ENCODE measurements at places on chromosomes 13 and 19.

GRCh38 chr19:11247391-11247790, 8.0 kb downstream of the ANGPTL8 start:
- no peak for DNase-seq

DNA sequence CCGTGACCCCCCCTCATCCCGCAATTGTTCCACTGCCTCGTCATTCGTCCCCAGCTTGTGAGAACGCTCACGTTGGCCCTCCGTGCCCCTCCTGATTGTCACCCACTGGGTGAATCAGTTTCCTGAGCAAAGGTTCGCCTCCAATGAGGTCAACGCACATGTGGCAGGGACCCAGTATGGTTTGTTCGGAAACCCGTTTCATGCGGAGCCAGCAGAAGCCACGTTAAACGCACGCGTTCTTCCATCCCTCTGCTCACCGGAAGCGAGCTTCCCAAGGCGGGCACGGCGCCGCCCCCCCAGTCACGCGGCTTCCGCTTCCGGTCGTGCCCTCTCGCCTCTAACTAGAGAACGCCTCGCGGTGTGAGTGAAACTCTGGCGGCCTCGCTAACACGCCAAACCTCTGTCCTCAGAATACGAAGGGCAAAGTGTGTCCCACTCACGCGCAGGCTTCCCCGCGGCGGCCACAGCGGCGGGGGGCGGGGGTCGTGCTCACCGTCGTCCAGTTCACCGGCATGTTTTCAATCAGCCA, 18.0 kb upstream of the CFAP97D2 start:
- no peak for DNase-seq

DNA sequence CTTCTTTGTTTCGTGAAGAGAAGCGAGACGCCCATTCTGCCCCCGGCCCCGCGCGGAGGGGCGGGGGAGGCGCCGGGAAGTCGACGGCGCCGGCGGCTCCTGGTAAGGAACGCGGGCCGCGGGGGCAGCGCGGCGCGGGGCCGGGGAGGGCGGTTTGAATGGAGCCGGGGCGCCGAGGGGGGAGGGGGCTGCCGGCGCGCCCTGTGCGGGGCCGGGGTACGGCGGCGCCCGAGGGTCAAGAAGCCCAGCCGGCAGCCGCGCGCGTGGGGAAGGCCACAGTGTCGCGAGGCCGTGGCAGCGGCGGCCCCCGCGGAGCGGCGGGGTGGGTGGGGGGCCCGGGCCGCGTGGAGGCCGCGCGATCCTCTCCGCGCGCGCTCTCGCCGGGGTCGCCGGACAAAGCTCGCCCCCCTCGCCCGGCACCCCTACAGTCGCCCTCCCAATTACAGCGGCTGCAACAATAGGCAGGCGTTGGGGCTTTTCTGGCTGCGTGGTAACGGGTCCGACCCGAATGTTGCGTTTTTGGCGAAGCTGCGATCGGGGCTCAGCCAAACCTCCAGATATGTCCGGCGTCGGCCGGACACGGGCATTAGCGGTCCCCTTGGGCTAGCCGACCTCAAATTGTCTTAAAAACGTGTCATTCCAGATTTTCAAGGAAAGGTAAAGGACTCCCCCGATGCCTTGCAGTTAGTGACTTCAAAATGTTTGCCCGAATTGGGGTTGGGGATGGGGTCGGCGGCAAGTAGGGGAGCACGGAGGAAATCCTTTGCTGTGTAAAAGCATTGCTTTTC, 437 bp downstream of the SMARCA4 start:
- DNase-seq = no peak

DNA sequence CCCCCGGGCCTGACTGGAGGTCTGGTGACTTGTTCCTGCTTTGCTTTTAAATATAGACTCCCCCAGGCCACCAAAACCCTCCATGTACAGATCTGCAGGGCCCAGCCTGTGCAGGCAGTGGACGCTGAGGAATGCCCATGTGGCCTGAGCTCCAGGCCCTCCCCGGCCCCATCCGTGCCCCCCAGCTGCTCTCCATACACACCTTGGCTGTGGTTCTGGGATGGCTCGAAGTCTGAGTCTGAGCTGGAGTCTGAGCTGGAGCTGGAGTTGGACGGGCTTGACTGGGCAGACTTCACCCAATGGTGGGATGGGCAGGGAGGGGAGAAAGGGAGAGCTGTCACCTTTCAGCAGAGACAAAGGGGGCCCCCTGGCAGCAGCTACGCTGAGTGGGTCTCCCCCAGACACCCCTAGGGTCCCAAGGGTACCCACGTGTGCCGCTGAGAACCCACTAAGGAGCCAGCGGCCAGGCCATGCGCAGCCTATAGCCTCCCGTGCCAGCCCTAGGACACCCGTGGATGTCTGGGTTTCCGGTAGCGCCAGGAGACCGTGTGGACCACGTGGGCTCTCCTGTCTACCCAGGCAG, 61.9 kb downstream of the MLLT1 start:
- no peak for DNase-seq

DNA sequence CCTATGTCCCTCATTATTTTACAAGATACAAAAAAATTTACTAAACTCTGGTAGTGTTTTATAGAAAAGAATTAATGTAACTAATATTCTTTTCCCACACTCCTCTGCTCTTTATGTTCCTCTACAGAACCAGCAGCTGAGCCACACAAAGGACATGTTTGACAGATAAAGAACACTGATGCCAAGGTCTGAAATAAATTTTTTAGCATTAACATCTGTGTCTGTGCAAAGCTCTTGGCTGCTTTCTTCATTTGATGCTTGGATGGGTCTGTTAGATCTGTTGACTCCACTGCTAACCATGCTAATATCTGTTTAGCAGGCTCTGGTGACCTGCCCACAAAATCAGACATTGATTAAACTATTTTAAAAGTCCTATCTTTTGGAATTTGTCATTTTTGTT, 2363.8 kb downstream of the PCDH9 start:
- DNase-seq = no peak

DNA sequence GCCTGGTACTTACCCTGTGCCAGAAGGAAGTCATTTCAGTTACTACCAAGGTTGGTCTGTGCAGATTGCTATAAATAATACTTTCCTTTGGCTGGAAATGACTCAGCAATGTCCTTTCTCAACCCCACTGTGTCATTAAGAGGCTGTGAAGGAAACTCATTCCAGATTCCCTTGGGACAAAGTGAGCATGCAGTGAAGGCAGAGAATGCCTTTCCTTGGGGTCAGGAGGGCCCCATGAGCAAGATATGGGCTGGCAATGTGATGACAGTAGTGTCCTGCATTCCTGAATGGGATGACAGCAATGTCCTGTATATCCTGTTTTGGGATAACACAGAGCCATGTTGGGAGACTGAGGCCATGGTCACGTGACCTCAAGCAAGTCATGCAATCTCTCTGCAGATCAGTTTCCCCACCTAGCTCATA, 213.1 kb upstream of the TMTC4 start:
- no peak for DNase-seq

DNA sequence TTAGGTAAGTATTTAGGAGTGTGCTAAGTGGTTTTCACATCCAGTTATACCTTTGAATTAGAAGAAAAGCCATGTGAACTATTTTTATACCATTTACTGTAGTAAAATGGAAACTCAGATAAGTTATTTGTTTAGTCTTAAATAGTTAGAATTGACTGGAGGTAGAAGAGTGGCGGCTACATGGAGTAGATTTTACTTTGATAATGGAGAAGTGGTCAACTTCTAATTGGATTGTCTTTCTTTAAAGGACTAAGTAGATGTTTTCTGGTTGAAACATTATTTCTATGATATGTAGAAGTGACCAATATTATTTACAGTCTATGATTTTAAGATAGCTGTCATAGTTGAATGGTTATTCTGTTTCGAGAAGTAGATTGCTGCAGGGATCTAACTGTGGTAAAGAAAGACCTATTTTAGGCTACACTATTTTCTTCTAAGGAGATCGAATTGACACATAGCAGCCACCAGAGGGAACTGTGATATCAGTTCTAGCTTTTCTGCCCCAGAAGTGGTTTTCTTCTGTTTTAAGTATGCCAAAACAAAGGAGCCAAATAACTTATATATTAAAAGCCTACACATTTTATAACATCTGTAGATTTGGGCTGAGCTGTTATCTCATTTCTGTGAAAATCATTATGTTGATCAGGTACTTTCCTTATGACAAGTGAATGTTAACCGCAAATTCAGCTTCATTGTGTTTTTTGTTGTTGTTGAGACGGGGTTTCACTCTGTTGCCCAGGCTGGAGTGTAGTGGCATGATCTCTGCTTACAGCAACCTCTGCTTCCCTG, 26.1 kb downstream of the ZMYM2 start:
- peak; percentile 2 for DNase-seq

GRCh38 chr19:52188822-52189734, 774 bp upstream of the PPP2R1A start:
- DNase-seq = no peak

DNA sequence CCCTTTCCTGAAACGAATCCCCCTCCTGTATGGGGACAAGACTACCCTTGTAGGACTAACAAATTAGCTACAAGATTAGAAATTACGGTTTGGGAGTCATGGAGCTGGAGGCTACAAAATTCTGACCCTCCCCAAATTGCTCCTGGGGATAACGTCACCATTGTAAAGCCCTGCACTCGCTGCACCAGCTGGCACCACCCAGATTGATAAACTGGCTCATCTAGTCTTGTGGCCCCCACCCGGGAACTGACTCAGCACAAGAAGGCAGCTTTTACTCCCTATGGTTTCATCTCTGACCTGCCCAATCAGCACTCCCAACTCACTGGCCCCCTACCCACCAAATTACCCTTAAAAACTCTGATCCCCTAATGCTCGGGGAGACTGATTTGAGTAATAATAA, 150.6 kb upstream of the TSC22D1 start:
- DNase-seq = no peak

DNA sequence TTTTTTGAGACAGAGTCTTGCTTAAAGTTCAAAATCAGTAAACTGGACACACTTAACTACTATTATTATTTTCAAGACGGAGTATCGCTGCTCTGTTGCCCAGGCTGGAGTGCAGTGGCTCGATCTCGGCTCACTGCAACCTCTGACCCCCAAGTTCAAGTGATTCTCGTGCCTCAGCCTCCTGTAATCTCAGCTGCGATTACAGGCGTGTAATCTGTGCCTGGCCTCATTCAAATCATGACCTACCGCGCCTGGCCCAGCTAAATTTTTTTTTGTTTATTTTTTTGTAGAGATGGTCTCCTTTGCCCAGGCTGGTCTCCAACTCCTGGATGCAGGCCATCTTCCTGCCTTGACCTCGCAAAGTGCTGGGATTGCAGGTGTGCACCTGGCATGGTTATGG, 23.0 kb downstream of the ZNF101 start:
- no peak for DNase-seq

DNA sequence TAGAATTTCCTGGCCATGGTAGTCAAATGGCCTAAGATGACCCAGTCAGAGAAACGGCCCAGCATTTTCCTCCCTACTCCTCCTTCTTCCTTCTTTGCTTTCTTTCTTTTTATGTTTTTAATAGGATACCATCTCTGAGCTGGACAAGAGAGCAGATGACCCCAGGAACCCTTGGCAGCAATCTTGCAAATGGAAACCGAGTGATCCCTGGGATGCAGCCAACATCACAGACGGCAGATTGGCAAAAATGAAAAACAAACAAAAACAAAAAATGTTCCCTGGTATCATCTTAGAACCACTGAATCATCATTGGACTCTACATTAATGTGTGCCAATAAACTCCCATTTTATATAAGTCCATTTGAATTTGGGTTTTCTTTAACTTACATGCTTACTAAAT, 424.4 kb downstream of the FGF14 start:
- DNase-seq = no peak

DNA sequence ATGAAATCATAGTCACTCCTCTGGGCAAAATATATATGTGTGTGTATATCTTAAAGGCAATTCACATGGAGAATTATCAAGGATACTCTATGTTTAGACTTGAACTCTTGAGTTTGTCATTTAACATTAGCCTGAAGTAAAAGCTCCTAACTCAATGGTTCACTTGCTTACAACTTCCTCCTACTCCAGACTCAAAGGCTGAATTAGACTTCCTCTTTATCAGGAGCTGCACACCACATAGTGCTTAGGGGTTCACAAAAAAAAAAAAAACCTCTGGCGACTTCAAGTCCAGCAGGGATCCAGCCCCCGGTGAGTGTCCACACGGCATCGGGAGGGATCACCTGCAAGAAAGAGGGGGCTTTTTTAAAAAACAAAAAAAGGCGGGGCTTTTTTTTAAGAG, 68.2 kb upstream of the LSM14A start:
- DNase-seq = no peak

DNA sequence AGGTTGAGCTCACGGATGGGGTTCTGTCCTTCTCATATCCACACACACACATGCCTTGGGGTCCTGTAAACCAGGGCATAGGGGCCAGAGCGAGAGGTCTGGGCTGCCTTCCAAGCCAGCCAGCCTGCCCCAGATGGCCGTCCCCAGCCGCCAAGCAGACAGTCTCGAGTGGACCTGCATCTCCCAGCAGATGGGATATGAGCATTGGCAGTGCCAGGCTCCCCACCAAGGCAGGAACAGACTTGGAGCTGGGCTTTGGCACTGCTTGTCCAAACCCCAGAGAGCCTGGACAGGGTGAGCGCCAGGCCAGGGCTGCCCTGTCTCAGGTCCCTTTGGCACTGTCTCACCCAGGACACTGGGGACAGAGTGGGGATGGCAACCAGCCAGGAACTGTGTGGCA, 130.4 kb downstream of the DPF1 start:
- DNase-seq = no peak

GRCh38 chr13:26921918-26922317, 161.3 kb upstream of the GPR12 start:
- no peak for DNase-seq

DNA sequence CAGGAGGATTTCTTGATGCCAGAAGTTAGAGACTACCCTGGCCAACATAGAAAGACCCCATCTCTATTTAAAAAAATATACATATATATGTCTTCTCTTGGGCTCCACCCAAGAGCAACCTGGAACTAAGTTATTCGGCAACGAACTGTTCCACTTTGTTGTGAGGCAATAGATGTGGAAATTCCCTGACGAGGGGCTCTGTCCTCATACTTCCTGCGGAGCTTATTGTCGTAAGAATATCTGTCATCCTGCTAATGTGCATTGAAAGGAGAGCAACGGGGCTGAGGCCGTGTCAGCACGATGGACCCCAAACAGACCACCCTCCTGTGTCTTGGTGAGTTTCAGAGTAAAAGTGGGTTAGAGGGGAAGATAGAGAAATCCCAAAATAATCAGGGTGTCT, at the start of gene FCAR:
FCAR (plus strand) TSS at position 246 of the 400 bp plus-strand sequence; CDS start at position 301, 55 bp downstream.
- DNase-seq = no peak

GRCh38 chr19:23571175-23571574, 115.8 kb downstream of the ZNF675 start:
- DNase-seq = no peak

DNA sequence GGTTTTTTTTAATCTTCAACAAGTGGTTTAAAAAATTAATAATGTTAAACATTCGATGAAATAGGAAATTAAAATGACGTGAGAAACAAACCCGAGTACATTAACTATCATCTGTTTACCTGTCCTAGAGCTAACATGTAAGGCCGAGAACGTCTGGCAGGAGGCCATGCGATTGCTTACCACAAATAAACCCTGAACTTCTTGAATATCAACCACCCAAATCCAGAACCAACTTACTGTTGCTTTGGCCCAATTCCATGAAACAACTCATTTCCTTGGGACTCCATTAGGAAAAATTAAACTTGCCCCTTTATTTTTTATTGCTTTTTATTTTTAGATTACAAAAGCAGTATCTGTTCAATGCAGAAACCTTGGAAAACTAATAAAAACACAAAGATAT, 228.9 kb upstream of the IRS2 start:
- no peak for DNase-seq

- no peak for DNase-seq
These were observed 499.4 kb upstream of the ARGLU1 start for GRCh38 chr13:107067381-107067780.
